ENCODE measurements at places on chromosomes 2 and 18.
A peak's percentile ranks its signal among the peaks of the same experiment; 100 is the strongest.

GRCh38 chr2:164826293-164827243, 15.1 kb downstream of the COBLL1 start:
- no peak for DNase-seq

GRCh38 chr2:61184263-61184662, 22.3 kb downstream of the C2orf74 start:
- no peak for DNase-seq

DNA sequence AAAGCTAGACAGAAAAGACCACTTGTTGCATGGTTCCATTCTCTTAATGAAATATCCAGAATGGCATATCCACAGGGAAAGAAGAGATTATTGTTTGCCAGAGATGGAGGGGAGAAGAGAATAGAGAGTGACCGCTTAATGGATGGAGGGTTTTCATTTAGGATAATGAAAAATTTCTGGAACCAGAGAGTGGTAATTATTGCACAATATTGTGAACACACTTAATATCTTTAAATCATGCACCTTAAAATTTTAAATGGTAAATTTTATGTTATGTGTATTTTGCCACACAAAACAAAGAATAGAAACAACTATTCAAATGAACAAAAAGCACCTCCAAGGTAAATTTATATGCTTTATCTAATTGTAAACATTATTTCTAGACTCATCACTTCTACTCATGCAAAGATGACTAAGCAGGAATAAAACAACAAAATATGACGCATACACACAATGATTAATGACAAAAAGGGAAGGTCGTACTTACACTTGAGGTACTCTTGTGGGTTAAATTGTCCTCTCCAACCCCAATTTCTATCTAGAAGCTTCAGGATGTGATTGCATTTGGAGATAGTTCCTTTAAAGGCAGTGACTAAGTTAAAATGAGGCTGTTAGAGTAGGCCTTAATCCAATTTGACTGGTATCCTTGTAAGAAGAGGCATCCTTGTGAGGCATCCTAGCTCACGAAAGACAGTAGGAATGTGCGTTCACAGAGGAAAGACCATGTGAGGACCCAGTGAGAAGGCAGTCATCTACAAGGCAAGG, 18.7 kb upstream of the DHRS9 start:
- DNase-seq = no peak

GRCh38 chr2:63051042-63051794, 588 bp downstream of the OTX1 start:
- DNase-seq = no peak

GRCh38 chr18:77316008-77316407, 66.4 kb downstream of the GALR1 start:
- DNase-seq = no peak

GRCh38 chr2:224377751-224378700, 23.9 kb downstream of the FAM124B start:
- no peak for DNase-seq

DNA sequence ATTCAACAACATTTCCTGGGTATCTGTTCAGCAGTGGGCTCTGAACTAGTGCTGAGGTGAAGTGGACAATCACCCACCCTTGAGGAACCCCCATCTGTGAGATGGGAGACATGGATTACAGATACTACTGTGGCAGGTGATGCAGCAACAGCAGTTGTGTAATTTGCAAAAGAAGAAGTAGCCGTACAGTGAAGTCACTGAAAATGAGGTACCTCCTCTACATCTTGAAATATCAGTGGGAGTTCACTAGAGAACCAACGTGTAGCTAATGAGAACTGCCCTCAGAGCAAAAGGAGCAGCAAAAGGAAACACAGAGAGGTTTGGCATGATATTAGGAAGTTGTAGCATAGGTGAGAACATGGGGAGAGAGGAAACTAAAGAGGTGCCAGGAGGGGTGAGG, 41.3 kb downstream of the VSNL1 start:
- no peak for DNase-seq

GRCh38 chr2:31232586-31232985, 1.4 kb upstream of the EHD3 start:
- no peak for DNase-seq

DNA sequence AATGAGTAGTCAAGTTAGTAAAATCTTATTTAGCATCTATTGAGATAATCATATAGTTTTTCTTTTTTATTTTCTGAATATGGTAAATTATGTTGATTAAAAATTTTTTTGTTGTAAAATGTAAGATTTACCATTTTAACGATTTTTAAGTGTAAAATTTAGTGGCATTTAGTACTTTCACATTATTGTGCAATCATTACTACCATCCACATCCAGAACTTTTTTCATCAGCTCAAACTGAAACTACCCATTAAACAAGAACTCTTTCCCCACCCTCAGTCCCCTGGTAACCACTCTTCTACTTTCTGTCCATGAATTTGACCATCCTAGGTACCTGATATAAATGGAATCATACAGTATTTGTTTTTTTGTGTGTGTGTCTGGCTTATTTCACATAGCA, 11.1 kb downstream of the RAB3GAP1 start:
- DNase-seq = no peak

DNA sequence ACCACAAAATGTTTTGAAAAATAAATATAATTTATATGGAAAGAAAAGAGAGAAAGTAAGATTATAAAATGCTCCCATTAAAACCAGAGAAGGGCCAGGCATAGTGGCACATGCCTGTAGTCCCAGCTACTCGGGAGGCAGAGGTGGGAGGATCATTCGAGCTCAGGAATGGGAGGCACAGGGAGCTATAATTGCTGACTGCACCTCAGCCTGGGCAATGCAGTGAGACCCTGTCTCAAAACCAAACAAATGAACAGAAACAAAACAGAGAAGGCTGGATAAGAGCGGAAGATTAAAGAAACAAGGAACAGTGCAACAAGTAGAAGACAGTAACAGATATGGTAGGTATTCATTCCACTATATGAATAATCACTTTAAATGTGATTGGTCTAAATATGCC, 18.6 kb upstream of the TMEM182 start:
- DNase-seq = no peak

DNA sequence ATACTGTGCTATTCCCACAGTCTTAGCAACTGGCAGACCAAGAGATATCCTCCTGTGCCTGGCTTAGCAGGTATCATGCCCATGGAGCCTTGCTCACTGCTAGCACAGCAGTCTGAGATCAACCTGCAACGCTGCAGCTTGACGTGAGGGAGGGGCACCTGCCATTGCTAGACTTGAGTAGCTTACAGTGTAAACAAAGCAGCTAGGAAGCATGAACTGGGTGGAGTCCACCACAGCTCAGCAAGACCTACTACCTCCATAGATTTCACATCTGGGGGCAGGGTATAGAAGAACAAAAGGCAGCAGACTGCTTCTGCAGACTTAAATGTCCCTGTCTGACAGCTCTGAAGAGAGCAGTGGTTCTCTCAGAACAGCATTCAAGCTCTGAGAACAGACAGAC, 74.8 kb downstream of the AKAIN1 start:
- no peak for DNase-seq

DNA sequence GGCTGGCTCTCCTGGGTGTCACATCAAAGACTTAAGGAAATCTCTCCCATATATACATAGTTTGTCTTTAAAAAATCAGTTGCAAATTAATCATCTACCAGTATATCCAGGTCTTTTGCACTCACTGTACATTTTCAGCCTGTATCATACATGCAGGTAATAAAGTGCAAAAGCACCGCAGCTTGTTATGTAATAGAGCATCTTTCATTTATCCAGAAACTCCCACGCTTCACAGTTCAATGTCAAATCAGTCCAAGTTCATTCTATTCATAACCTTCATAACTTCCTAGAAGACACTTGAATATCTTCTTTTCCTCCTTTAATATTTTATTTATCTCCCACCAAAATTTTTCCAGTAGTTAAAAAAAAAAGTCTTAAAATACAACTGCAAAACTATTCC, 89.6 kb upstream of the KCTD1 start:
- no peak for DNase-seq

- DNase-seq = no peak
Measured at GRCh38 chr2:132253496-132254305, 91.9 kb upstream of the ANKRD30BL start.

GRCh38 chr2:155633887-155634570, 698.5 kb downstream of the NR4A2 start:
- DNase-seq = peak; percentile 5

GRCh38 chr2:169106563-169107545, 37.5 kb downstream of the DHRS9 start:
- DNase-seq = no peak

- DNase-seq = no peak
Measured at GRCh38 chr2:62506421-62506750, 391 bp upstream of the TMEM17 start.

DNA sequence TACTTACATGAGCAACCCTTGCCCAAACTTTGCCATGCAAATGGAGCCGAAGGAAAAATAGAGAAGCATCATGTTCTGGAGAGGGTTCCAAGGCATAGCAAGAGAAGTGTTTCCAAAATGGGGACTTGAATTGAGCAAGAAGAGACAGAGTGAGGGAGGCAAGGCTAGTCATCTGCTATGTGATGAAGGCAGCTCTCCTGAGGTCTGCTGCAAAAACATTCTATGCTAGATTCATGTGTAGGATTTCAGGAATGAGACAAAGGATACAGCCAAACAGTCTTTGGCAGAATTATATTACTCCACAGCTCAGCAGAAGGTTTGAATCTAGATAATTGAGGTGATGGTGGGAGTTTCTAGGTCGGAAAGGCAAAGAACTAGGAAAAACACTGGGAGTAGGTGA, 24.1 kb upstream of the MRPL19 start:
- DNase-seq = no peak

- peak; percentile 63 for DNase-seq
Measured at GRCh38 chr18:9147440-9148202, 11.0 kb downstream of the ANKRD12 start.

GRCh38 chr18:30925795-30926194, 116.7 kb downstream of the DSC3 start:
- no peak for DNase-seq

DNA sequence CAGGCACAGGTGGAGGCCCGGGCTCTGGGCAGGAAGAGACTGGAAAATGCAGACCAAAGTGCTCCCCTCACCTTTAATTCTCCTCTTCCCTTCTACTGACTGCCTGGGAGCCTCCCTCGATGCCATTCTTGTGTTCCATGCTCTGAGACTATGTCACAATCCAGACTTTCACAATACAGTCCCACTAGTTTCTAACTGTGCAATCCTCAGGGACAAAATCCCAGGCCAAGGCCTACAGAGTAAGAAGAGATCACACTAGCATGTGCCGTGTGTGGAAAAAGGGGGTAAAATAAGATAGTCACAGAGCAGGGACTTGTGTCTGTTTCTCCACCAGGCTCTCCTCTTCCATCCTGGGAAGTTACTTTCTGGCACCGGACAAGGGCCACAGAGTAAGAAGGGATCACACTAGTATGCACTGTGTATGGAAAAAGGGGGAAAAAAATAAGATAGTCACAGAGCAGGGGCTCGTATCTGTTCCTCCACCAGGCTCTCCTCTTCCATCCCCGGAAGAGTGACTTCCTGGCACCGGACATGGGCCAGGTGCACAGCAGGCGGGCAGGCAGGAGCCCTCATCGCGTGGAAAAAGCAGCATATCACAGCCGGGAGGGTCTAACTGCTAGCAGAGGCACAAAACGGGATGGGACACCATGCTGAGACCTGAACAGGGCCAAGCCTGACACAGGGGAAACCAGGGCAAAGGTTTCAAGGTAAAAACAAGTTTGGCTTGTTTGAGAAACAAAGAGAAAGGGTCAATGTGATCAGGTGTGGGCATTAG, 9.6 kb downstream of the CYB5A start:
- DNase-seq = no peak

GRCh38 chr2:54767921-54768320, 44.5 kb downstream of the EML6 start:
- no peak for DNase-seq

GRCh38 chr2:141519906-141520305, 610.9 kb downstream of the LRP1B start:
- DNase-seq = no peak

All from muscle of back (tissue), 13 donors.